ENCODE measurements at places on chromosomes 7 and 10. TPM values are rescaled to one million over a fixed set of nuclear protein-coding genes. Genes with fewer than 3 reads are reported as not detected.

The TMEM196 gene
- not detected for total RNA-seq

The CPXM2 gene
- 5.8 TPM for total RNA-seq

The EPHB4 gene
- total RNA-seq: 43.1 TPM

DNA sequence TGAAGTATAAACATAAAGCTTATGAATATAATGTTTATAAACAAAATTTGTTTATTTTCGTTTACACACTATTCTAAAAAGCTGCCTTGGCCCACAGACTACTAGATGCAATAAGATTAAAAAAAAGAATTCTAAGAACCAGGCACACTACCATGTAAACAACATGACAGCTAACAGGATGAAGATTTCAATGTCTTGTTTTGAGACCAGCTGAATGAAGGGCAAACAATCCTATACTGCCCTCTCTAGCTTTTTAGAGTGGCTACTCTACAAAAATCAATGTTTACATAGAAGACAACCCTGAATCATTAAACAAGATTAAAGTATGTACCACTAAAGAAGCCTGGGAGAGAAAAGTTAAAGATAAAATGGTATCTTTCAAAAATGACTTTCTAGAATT is 38.6 kb downstream of the SLC25A40 start:
- DNase-seq: no peak

The NPY gene
- not detected for total RNA-seq

GRCh38 chr10:129465796-129466702 is 992 bp upstream of the MGMT start:
- no peak for DNase-seq

The CLEC5A gene
- total RNA-seq: 0.27 TPM

The CYP17A1 gene
- not detected for total RNA-seq

The HPSE2 gene
- 1.8 TPM for total RNA-seq

DNA sequence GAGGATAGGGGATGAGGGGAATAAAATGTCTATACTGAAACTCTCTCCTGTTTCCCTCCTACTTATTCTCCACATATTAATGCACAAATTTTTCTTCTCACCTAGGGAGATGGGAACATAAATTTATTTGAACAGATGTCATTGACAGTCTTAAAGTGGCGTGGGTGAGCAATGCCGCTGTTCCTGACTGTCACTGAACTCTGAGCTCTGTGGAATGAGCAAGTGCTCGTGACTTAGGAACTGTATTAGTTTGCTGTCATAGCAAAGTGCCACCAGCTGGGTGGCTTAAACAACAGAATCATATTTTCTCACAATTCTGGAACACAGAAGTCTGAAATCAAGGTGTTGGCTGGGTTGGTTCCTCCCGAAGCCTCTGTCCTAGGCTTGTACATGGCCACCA is 29.1 kb downstream of the INPP5F start:
- DNase-seq: no peak

GRCh38 chr7:64639267-64640001 is 26.5 kb upstream of the ZNF107 start:
- DNase-seq: no peak

- no peak for DNase-seq
Measured at GRCh38 chr7:78702770-78703169, 750.7 kb downstream of the MAGI2 start.

GRCh38 chr10:61279400-61279799 is 173.8 kb downstream of the TMEM26 start:
- no peak for DNase-seq

DNA sequence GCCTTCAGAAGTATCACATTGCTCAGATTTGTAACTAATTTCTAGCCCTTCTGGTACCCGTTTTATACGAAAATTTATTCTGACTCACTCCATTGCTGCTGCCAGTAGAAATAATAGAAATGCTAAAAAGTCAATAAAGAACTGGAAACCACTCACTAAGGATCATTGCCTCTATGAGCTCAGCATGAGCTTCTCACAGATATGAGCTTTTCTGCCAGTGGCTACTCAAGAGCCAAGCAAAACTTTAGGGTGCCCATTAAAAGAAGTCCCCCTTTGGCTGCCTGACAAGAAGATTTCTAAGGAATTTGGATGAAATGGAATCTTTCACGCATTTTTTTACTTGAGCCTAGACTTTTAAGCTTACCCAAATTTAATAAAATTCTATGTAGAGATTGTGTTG is 52.5 kb downstream of the GPR37 start:
- DNase-seq: no peak

The ABCB1 gene
- total RNA-seq: 22.2 TPM

DNA sequence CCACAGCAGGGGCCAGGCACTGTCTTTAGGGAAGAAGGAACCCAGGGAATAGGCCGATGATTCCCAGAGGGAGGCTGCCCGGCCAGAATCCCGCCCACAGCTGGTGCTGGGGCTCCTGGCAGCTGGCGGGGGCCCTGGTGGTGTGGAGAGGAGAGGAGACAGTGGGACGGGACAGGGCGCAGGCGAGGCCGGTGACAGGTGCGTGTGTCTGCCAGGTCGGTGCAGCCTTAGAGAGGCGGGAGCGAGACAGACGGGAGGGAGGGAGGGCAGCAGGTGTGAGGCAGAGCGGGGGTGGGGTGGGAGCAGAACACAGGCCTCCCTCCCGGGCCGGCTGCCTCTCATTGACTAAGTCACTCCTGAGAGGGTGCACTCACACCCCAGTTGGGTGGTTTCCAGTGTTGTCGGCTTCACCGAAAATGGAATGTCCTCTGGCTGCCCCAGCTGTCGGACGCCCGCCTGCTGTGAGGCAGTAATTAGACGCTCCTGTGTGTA is 55.2 kb downstream of the ELFN1 start:
- DNase-seq: no peak

- no peak for DNase-seq
Measured at GRCh38 chr7:7563269-7563668, 3.4 kb upstream of the MIOS start.

DNA sequence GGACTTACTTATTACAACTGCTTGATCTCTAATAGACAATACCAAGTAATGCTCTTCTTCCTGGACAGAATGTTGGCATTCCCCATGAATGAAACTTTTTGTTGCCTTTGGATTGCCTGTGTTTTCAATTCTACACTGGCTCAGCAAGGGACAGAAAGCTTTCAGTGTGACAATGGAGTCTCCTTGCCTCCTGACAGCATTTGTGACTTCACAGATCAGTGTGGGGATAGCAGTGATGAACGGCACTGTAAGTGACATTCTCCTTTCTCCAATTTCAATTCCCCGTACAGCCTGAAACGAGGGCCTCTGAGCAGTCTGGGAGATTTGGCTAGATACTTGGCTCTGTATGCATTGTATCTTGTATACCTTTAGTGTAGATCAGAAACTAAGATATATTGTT is 290 bp downstream of the MALRD1 start:
- peak; percentile 19 for DNase-seq

The HOXA5 gene
- 18.7 TPM for total RNA-seq

DNA sequence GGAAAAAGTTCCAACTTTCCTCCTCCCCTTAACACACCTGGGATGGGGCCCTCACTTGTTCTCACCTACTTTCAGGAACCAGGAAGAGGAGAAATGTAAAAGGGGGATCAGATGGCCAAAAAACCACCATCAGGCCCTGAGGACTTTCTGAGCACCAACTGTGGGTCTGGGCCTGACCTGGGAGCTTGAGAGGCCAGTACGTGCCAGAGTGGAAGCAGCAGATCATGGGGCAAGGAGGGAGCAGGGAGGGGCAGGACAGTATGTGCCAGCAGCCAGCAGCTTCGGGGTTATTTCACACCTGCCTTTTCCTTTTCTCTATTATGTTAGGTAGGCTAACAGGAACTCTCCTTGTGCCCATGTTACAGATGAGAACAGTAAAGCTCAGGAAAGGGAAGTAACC is 118.8 kb upstream of the UNC5B start:
- DNase-seq: no peak

The PLEKHA1 gene
- total RNA-seq: 34.8 TPM

The ZNF467 gene
- total RNA-seq: 2.5 TPM

The WNT8B gene
- total RNA-seq: not detected

- no peak for DNase-seq
Measured at GRCh38 chr7:126657599-126658358, 595.0 kb downstream of the GRM8 start.

The BAZ1B gene
- total RNA-seq: 58.4 TPM

The IGF2BP3 gene
- 0.24 TPM for total RNA-seq

GRCh38 chr7:79923953-79924352 is 210.7 kb upstream of the GNAI1 start:
- DNase-seq: no peak

DNA sequence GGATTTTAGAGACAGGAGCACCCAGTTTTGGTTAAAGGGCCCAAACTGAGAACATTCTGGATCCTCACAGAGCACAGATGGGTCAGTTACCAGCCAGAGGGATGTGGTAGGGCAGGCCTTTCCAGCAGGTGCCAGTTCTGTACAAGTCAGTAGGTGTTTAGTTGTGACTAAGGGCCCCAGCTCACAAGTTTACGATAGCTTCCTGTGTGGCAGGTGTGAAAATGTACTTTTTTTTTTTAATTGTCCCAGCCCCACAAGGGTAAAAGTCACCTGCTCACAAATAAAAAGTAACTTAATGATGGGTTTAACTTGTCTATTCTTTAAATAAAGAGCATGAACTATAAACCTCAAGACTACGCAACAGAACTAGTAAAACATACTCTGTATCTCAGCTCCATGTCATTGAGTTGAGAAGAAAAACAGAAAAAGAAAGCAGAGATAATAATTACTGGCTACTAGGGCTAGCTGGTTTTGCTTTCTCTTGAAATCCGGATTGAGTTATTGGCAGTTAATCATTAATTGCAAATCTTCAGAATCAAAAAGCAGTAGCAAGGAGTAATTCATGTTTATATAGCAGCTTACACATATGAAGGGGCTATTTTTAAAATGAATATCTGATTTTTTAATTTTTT is 15.4 kb downstream of the NFE2L3 start:
- no peak for DNase-seq

DNA sequence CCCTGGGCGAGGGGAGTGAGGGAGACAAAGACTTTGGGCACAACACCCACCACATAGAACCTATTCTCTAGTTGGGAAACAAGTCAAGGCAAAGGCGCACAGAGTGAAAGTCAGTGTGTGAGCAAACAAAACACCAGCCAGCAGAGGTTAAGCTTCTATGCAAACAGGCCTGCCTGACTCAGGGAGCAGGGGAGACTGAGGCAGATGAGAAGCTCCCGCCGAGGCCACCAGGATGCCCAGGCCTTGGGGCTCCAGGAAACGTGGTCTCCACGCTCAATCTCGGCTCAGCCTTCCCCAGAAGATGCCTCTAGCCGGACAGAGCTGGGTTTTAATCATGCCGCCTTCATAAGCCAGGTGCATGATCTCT is 74.1 kb upstream of the KCNMA1 start:
- DNase-seq: no peak

- no peak for DNase-seq
Measured at GRCh38 chr10:59585046-59585700, 124.5 kb downstream of the SLC16A9 start.

DNA sequence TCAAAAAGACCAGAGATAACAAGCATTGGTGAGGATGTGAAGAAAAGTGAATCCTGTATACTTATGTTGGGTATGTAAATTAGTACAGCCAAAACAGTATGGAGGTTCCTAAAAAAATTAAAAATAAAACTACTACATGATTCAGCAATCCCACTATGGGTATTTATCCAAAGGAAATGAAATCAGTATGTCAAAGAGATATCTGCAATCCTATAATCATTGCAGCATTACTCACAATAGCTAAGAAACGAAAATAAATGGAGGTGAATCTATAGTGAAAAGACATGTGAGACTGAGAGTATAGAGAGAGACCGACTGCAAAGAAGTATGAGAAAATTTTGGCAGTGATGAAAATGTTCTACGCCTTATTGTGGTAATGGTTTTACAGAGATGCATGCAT is 139.2 kb upstream of the TMEM168 start:
- DNase-seq: no peak

The BEND7 gene
- 19.2 TPM for total RNA-seq

DNA sequence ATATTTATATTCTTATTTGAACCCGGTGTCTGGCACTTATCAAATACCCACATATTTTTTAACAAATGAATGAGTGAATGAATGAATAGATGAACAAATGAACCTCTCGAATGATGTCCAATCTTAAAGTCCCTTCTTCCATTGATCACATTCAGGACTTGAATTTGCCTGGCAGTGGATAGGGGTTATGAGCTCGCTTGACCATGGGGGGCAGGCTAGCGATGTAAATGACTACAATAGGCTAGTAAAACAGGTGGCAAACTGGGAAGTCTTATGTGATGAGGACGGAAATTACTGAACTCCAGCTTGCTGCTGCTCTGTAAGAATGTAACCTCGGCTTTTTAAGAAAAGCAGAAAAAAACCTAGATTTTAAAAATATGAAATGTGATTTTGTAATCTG is 247.7 kb upstream of the DKK1 start:
- no peak for DNase-seq

- no peak for DNase-seq
Measured at GRCh38 chr10:33434933-33435332, 100.5 kb upstream of the NRP1 start.

GRCh38 chr10:65194555-65194954 is 1673.4 kb downstream of the REEP3 start:
- DNase-seq: no peak

The ANLN gene
- 56.0 TPM for total RNA-seq

DNA sequence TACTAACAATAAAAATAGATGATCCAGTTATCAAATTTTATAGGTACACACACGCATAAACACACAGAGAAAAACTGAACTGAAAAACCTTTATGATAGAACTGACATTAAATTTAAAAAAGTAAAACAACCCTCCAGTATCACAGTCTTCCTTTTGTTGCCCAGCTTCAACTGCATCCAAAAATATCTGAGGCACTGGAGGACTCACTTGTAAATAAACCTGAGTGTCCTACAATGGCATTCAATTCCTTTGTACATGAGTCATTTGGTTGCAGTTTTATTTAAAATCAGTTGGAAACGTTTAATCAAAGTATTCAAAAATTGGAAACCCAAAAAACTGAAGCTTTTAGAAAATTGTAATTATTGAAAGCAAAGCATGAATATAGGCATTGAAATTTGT is 265.2 kb upstream of the CSTF2T start:
- DNase-seq: no peak

- no peak for DNase-seq
Measured at GRCh38 chr10:11183015-11183414, 165.3 kb downstream of the CELF2 start.

The CPED1 gene
- total RNA-seq: 15.9 TPM

GRCh38 chr7:617614-618538 is 98.2 kb upstream of the PDGFA start:
- DNase-seq: peak; percentile 69

Measured in colonic mucosa (tissue), 4 donors.